Ecto neural progenitor cell (in vitro differentiated cells): ENCODE measurements at places on chromosomes 7 and 10.

DNA sequence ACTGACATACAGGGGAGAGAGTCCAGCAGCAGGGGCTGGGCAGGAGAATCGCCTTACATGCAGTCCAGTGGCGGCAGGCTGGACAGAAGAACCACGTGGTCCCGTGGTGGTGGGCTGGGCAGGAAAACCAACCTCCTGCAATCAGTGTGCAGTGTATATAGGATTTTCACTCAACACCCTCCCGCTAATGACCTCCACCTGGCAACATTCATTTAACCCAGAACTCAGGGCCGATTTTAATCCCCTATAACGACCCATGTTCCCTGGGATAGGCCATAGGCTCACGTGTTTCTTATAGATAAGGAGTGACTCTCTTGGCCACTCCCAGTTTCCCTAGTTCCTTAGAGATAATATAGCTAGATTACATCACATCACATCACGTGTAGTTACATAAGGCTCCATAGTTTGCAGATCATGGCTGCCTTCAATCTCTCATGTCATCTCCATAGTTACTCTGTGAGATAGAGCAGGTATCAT lies 19.4 kb downstream of the MTURN start:
- no peak for DNase-seq

DNA sequence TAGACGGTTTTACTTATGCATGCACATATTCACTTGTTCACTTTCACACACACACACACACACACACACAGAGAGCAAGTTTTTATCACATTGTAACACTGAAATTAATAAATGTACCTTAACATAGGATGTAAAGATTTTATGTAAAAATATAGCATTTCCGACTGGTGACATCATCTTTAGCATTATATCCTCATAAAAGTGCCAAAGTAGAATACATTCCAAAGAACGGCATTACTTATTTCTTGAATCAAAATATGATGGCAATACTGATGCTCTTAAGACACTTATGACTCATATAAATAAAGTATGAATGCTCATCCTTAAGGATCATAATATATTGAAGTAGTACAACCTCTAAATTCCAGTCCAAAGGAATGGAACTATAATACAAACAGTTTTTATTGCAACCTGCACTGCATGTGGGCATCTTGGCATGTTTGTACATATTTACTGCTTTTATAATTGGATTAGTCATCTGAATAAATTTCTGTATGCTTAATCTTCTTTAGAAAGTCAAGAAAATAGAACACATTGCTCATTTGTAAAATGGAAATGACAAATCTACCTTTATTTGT lies 290.0 kb upstream of the SEMA3A start:
- no peak for DNase-seq

DNA sequence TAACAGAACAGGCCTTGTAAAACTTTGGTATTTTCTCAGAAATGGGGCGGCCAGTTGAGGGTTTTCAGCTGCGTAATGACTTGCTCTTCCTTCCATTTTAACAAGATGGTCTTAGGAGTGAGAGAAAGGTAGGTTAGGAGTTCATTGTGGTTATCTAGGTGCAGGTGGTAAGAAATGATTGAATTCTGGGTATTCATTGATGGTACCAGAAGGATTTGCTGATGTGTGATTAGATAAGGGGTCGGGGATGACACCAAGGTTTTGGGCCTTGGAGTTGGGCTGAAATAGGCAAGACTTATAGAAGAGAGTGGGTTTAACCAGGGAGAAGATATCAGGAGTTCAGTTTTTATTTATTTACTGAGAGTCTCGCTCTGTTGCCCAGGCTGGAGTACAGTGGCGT lies 2.6 kb downstream of the MDH2 start:
- no peak for DNase-seq

- DNase-seq, result no peak
Observed at GRCh38 chr7:84627250-84627649, 432.7 kb upstream of the SEMA3A start.

- DNase-seq, result no peak
Observed at GRCh38 chr10:79353000-79353406, 5.7 kb downstream of the PPIF start.

DNA sequence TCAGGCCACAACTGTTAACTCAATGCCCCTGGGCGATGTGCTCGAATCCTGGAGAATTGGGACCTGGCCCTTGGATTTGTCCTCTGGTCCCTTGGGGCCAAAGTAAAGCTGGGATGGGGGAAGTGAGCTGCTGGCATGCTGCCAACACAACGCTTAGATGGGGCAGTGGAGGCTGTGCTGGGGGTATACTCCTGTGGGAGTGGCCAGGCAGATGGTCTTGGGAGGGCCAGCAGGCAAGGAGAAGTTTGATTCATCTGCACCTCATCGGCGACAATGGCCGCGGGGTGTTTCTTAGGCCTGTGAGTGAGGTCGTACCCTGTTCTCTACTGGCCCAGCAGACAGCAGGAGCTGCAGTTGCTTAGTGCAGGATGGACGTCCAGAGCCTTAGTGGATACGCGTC lies 139.0 kb upstream of the MTPN start:
- no peak for DNase-seq
